Activated naive CD4-positive, alpha-beta T cell (primary cell): ENCODE measurements at places on chromosomes 11 and 22.

GRCh38 chr11:64876229-64876750 is 2.1 kb downstream of the EHD1 start:
- no peak for DNase-seq

GRCh38 chr22:35475545-35475944 is 65.1 kb upstream of the RASD2 start:
- DNase-seq, result no peak

GRCh38 chr11:117875382-117876058 is 938 bp downstream of the FXYD6 start:
- DNase-seq, result no peak

- DNase-seq, result no peak
Measured at GRCh38 chr11:120044011-120044675, 93.8 kb downstream of the TRIM29 start.

DNA sequence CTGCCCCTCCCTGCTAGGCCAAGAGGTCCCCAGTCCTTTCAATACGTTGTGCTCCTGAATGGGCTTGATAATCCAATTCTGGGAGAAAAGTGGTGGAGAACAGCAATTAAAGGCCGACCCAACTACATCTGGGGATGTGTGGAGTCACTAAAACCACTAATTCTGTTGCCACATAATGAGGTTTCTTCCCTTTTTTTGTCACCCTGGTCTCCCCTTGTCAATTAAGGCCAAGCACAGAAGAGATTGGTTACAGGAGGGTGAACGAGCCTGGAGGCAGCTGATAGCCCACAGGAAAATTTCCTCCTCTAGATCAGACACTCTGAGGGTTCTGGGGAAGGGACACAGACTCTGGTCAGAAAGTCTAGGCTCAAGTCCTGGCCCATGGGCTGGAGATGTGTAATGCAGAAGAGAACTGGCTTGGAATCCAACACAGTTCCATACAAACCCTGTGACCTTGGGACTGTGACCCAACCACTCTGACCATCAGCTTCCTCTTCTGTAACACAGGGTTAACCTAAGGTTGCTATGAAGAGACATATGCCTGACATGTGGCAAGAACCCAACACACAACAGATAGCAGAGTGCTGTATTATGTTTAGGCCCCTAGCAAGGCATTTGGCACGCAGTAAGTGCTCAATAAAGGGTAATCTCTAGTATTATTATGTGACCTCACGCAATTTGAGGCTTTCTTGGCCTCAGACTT is 146.4 kb downstream of the CHST1 start:
- no peak for DNase-seq

DNA sequence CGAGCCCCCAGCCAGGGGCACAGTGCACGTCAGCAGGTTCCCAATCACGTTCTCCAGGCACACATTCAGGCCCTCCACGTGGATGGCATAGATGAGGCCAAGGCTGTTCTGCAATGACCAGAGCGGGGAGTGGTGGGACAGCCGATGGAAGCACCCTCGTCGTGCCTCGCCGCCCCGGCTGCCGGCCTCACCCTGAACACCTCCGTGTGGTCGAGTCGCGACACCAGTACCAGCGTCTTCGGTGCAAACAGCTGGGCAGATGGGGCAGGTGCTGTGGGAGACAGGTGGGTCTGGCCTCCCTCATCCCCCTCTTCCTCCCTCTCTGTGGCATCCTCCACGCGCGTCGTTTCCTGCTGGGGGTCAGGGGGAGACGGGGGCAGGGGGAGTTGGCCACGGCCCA is 7.5 kb downstream of the SBF1 start:
- DNase-seq, result no peak

- DNase-seq, result no peak
Measured at GRCh38 chr22:31096657-31097279, 10.6 kb downstream of the SELENOM start.

- DNase-seq, result no peak
Measured at GRCh38 chr11:8786933-8787332, 104.3 kb downstream of the RPL27A start.

DNA sequence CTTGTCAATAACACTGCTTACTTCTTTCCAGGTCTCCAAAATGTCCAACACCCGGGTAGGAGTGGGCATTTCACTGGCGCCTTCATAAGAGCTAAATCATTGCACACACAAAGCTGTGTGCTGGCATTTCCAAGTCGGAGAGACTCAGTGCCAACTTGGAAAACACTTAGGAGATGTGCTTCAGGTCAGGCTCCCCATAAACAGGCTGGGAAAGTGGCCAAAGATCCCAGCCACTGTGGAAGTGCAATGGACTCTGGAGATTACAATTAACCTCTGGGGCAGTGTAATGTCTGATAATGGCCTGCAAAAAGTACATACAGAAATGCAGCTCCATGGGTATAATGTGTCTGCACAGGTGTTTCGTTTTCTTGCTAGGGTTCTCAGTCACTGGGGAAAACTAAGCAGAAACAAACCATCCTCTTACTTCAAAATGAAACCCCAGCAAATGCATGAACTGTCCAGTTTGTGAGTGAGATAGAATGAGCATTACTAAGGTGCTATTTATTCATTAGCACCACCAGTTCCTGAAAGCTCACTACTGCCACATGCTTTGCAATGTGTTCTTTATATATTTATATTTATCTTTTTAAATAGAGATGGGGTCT is 79.0 kb downstream of the ABTB2 start:
- DNase-seq, result no peak

DNA sequence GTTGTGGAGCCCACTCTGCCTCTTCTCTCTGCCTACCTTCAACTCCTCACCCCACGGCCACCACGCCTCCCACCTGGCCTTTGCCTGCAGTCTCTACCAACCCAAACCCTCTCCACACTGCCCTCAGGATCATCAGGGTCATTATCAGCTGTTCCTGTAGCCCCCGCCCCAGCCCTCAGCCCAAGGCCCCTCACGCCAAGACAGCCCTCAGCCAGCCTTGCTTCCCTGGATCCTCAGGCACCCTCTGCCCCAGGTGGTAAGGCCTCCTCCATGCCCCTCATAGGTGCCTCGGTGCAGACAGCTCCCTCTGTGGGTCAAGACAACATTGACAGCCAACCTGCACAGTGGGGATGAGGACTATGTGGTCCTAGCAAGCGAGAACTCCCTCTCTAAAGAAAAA is 1.7 kb downstream of the SBF1 start:
- DNase-seq, result no peak

DNA sequence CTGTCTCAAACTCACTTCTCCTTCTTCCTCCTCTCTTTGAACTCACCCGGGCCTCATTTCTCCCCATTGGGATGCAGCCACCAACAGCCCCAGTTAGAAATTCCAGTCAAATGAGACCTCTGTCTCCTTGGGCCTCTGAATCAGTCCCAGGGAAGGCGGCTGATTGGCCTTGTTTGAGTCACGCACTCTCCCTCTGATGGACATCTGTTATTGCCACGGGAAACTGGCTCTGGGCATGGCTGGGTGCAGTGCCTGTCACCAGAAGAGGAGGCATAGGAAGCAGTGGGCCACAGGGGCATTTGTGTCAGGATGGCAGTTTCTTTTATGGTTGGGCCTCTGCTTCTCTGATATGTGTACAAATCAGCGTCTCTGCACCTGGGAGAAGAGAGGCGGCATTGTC is 9.6 kb upstream of the WNT11 start:
- DNase-seq, result no peak

DNA sequence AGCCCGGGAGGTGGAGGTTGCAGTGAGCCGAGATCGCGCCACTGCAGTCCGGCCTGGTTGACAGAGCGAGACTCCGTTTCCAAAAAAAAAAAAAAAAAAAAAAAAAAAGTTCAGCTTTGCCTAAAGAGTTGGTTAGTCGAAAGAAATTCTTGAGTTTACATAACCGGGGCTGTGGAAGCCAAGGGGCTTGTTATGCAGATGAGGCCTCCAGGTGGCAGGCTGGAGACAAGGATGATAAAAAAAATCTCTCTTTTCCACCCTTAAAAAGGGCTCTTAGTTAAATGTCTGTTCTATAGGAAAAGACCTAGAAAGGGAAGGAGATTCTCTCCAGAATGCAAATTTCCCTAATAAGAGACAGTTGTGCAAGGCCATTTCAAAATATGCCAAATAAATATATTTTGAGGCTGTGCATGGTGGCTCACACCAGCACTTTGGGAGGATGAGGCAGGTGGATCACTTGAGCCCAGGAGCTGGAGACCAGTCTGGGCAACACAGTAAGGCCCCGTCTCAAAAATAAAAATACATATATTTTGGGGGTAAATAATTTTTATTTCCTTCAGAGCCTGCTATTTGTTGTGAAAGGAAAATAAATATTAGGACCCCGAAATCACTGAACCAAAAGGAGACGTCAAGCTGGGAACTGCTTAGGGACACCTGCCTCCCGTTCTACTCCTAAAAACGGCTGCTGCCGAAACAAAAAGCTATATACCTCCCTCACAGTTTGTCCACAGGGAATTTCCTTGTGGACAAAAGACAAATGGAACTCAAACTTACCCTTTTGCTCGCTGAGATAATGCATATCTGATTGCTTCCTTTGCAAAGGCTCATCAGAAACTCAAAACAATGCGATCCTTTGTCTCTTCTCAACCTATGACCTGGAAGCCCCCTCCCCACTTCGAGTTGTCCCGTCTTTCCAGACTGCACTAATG is 2.4 kb upstream of the IFITM2 start:
- DNase-seq, result no peak

DNA sequence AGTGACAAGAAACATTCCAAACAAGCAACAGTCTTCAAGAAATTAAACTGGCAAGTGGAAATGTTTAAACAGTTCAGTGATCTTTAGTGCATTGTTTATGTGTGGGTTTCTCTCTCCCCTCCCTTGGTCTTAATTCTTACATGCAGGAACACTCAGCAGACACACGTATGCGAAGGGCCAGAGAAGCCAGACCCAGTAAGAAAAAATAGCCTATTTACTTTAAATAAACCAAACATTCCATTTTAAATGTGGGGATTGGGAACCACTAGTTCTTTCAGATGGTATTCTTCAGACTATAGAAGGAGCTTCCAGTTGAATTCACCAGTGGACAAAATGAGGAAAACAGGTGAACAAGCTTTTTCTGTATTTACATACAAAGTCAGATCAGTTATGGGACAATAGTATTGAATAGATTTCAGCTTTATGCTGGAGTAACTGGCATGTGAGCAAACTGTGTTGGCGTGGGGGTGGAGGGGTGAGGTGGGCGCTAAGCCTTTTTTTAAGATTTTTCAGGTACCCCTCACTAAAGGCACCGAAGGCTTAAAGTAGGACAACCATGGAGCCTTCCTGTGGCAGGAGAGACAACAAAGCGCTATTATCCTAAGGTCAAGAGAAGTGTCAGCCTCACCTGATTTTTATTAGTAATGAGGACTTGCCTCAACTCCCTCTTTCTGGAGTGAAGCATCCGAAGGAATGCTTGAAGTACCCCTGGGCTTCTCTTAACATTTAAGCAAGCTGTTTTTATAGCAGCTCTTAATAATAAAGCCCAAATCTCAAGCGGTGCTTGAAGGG is 6.0 kb downstream of the MALAT1 start:
- no peak for DNase-seq

GRCh38 chr11:131511794-131512193 is 141.4 kb downstream of the NTM start:
- no peak for DNase-seq

GRCh38 chr22:47619631-47620030 is 857.2 kb downstream of the TBC1D22A start:
- no peak for DNase-seq

- no peak for DNase-seq
Measured at GRCh38 chr11:66071381-66071801, 1.3 kb downstream of the PACS1 start.

DNA sequence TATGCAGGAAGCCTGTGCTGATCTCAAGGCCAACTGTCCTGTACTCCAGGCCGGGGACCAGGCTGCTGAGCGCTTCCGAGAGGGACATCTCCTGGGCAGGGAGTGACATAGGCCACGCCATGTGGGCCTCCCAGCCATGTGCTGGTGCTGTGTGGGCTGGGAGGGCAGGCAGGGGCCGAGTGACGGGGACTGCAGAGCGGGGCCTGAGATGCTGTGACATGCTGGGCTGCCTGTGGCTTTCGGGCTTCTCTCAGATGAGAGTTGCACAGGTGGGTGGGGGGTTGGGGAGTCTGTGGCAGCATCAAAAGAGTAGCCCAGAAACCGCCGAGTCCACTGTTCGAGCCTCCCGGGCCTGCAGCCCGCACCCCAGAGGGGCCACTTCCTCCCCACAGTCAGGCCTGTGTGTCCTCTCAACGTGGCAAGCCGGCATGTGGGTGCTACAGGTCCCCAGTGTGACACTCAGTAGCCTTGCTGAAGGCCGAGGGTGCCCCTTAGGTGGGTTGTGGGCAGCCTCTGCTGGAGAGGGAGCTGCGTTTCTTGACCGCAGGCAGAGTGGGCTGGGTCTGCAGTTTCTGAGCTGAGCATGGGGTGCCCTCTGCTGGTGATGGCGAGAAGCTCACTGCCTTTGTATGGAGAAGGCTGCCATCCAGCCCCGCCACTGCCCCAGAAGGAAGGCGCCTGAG is 101.2 kb downstream of the BCR start:
- DNase-seq, result peak; percentile 65

DNA sequence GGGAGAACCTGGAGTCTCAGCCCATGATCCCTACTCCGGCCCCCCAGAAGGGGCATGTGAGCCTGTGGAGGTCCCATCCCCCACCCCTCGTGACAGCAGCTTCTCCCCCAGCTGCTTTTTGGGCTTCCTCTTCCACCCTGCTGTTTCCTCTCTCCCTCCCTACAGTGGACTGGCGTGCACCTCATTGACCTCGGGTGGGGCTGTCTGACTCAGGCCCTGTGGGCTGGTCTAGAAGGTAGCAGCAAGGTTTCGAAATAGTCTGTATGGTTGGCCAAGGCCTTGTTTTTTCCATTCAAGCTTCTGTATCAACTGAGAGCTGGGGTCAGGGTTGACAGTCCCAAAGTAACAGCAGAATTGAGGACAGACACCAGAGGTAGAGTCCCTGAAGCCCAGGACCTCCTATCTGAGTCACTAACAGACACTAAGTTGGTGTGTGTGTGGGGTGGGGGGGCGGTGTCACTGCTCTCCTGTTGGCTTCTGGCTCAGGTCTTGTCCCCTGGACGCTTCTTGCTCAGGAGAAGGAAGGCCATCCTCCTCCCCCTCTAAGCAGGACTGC is 7.7 kb downstream of the SLC37A2 start:
- no peak for DNase-seq

DNA sequence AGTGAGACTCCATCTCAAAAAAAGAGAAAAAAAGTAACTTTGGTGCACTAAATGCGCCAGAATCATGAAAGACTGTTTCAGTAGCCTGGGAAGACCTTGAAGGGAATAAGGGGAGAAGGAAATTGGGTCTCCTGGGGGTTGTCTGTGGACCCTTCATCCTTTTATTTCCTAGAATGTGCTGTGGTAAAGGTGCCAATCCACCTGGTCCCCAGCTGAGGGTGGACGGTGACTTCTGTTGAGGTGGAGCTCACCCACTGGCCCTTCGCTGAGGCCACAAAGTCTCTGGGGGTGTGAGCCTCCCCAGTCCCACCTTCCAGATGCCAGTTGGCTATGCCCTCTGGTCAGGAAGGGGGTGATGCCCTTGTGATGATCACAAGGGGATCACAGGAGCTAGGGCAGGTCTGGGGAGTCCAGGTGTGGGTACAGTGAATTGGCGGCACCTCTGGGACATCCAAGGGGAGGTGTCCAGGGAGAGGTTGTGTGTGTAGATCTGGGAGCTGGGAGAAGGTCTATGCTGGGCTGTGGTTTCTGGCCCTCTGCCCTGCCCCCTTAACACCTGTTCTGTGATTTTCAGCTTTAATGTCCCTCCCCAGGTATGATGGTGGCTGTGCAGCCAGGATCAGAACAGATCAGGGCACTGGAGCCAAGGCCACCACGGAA is 34.2 kb upstream of the LMO1 start:
- DNase-seq, result no peak
